ENCODE measurements at places on chromosomes 11 and 22.

- no peak for DNase-seq
Measured at GRCh38 chr11:28836285-28837081, 728.3 kb downstream of the METTL15 start.

DNA sequence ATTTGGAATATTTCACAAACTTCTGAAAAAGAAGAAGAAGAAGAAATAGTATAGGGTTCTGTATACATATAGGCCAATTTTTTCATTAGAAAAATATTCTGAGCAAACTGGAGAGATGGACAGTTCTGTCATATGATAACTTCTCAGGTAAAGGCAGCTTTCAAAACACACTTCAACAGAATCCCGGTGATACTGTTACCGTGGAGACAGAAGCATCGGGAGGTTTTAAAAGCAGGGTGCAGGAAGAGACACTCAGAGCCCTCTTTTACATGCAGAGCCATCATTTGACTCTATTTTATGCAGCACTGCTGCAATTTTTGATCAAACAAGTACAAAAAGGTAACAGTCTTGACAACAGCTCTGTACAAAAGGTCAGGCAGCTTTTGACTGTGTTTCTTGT is 1785.4 kb downstream of the LRRC4C start:
- no peak for DNase-seq

- no peak for DNase-seq
Measured at GRCh38 chr11:65444314-65445051, 21.9 kb downstream of the NEAT1 start.

DNA sequence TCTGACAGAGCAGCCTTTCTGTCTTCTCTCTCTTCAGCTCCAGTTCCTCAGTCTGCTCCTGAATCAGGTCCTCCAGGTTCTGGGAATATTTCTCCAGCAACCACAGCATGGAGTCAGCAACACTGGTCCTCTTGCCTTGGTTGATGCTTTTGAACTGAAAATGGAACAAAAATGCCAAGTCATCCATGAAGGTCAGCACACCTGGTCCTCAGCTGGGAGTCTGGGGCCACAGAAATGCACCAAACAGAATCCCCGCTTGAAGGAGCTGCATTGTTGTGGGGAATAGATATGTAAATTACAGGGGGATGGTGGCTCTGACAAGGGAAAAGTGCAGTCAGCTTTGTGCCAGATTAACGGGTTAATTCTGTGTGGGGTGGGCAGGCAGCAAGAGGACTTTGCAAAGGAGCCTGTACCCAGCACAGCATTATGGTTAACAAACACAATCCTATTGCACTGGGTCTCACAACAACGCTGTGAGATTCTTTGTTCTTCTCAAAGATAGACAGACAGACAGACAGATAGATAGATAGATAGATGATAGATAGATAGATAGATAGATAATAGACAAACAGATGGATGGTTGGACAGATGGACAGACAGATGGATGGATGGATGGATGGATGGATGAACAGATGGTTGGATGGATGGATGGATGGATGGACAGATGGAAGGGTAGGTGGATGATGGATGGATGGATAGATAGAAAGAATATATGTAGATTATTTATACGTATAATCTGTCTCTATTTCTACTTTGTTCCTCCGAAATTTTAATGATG is 33.8 kb upstream of the LRRC32 start:
- no peak for DNase-seq

- no peak for DNase-seq
Measured at GRCh38 chr11:109956124-109956793, 136.9 kb upstream of the ZC3H12C start.

- no peak for DNase-seq
Measured at GRCh38 chr22:25742918-25743708, 1.1 kb downstream of the MYO18B start.

GRCh38 chr11:124814739-124815138 is 14.5 kb upstream of the MSANTD2 start:
- DNase-seq, result no peak

DNA sequence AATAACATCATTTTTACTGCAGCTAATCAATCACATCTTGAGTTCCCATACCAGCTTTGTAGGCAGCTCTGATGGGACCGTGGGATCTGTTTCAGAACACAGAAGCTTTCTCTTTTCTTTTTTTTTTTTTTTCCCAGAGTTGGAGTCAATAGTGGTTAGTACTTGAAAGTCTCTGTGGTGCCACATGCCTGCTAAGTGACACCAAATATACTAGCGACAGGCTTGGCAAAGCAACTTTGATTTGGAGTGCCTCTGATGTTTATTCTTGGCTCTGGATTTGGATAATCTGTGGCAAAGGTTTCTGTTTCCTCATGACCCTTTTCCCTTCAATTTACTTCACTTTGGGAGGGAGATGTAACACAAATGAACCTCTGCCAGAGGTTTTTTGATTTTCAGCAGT is 681.4 kb upstream of the TENM4 start:
- DNase-seq, result no peak

DNA sequence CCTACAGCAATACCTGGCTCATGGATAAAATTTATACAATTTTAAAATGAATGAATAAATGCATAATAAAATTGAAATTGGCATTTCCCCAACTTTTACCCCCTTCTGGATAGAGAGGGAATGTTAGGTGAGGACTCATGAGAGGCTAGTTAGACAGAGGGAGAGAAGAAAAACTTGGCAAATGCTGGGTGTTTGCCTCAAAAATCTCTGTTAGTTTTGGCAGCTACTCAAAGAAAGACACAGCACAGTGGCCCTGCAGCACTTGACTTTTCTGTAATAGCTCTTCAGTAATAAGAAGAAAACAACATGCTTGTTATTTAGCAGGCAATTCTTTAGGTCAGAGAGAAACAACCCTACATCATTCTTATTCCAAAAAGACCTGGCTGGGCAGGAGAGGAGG is 20.7 kb upstream of the IZUMO1R start:
- DNase-seq, result no peak

DNA sequence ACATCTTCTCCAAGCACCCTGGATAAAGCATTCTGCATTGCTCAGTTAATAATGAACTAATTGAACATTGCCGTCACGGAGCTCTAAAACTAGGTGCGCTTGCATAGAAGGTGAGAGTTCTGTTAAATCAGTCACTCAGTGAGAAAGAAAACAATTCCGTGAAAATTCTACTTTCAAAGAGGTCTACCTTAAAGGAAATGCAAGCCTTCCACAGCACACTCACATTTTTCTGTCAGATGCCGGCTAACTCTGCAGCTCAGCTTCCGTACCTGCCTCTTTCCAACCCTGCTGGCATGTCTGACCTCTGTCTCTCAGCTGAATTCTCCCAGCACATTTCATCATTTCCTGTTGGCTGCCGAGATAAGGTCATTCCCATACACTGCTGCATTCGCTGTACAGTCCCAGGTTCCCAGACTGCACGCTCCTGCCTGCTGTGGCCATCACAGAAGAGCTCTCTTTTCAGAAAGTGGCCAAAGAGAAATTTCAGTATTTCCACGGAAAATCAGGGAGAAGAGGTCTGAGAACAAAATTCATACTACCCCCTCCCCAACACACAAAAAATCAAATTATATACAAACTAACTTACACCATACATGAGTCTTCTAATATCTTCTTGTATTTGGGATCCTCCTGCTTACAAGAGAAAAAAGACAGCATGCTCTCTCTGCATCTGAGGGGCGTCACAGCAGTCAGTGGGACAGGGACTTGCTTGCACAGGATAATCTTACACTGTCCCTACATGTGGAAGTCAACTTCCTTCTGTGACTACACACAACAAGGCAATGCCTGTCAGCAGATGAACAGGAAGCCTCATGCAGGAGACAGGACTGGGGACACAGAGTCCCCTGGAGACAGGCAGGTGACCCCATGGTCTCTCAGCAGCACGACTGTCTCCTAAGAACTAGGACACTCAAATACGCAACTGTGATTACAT is 55.1 kb downstream of the PACSIN2 start:
- DNase-seq, result no peak
